ENCODE measurements at places on chromosomes 13 and 19. TPM values are rescaled to one million over a fixed set of nuclear protein-coding genes. Genes with fewer than 3 reads are reported as not detected.
A peak's percentile ranks its signal among the peaks of the same experiment; 100 is the strongest.

GRCh38 chr13:32252812-32253438 is 62.2 kb downstream of the ZAR1L start:
- DNase-seq, result no peak

GRCh38 chr13:88068316-88068715 is 397.1 kb downstream of the SLITRK5 start:
- no peak for DNase-seq

DNA sequence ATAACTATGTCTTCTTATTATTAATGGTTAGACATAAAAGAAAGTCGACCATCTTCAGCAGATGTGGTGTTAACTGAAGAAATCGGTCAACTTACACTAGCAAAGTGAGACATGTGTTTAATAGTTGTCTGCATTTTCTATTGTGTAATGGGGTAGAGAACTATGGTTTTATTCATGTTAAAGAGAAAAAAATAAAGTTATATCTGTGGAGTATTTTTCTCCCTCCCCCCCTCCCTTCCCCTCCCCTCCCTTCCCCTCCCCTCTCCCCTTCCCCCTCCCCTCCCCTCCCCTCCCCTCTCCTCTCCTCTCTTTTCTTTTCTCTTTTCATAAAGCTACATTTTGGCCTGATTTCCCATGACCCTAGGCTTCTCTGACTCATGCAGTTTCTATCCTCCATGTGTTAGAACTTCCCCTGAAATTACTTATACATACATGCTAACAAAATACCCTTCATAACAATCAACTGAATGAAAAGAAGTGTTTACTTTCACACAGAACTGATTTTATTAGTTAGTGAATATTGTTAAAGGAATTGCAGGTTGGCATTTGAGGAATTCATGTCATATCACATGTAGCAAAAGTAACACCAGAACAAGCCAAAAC is 1431.0 kb upstream of the ATXN8OS start:
- DNase-seq, result no peak

- DNase-seq, result no peak
Observed at GRCh38 chr13:77859450-77859849, 59.2 kb downstream of the EDNRB start.

- peak; percentile 53 for DNase-seq
Observed at GRCh38 chr13:35720690-35721554, 244.4 kb upstream of the MAB21L1 start.

DNA sequence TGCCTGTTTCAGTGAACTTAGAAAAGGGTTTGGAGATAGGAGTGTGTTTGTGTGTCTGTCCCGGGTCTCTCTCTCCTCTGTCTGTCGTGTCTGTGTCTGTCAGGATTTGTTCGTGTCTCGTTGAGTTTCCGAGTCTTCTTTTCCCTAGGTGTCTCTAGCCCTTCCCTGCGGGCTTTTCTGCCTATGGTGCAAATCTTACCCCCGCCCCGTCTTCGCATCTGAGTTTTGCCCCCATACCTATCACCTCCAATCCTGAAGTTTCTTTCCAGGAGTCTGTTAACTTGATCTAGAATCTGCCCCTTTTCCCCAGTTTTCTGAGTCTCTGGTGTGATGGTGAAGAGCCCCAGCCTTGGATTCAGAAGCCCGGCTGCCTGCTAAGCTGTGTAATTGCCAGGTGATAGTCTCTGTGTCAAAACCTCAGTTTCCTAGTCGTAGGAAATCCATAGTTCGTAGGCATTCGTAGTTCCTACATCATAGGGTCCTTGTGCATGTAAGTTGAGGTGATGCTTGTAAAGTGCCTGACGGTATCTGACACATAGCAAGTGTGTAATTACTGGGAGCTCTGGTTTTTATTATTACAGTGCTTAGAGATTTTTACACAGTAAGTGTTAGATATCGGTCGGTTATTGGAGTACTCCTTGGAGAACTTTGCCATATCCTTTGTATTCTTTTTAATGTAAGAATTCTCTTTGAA is 782 bp downstream of the EPN1 start:
- DNase-seq, result no peak

GRCh38 chr19:8071912-8072311 is 19.4 kb downstream of the CCL25 start:
- DNase-seq, result no peak

DNA sequence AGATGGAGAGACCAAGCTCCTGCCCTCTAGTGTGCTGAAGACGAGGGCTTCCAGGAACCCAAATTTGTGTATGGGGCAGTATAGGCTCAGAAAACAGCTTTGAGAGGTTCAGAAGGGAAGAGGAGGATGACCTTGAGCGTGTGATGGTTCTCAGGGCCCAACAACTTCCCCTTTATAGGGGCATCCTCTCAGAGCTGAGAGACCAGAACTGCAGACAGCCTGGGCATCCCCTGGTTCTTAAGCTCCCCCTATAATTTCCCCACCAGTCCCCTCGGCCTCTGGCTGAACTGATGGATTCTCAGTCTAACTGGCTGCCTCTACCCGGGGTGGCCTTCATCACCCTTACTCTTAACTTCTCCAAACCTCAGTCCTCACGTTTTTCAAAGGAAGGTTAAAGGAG is 167.5 kb downstream of the URI1 start:
- DNase-seq, result no peak

- DNase-seq, result no peak
Observed at GRCh38 chr13:44573790-44574465, 2.2 kb downstream of the TSC22D1 start.

DNA sequence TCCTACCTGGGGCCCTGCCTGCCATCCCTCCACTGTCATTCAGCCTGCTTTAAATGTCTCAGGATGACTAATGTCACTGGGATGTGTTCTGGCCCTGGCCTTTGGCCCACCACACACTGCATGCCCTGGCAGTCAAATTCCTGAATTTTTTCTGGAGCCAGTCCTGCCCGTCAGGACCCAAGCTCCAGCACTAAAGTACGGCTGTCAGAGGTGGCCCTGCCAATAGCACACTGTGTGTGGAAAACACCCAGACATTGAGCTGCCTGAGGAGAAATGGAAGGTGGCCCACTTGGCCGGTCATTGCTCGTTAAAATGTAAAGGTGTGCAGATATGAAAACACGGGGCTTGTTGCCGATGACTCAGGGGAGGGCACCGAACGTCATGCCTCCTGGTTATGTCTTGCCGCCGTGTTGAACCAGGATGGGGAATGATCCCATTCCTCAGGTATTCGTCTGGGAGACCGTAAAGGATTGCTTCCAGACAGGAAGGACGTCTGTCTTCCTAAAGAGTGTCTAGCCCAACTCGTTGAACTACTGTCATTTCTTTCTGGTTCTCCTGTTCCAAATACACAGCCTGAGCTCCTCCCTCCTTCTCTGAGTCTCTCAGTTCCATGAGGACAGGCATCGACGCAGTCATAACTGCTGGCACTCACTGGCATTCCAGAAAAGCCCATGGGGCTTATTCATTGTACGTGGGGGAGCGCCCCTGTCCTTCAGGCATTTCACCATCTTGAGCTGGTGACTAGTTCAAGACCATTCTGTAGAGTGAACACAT is 40.6 kb downstream of the COL4A2 start:
- no peak for DNase-seq

The TEX29 gene
- 0.15 TPM for polyA plus RNA-seq

The KLK2 gene
- not detected for polyA plus RNA-seq

The LILRA6 gene
- polyA plus RNA-seq, result 1.7 TPM

The SBSN gene
- not detected for polyA plus RNA-seq
